ENCODE measurements at places on chromosomes 5 and 9. TPM values are rescaled to one million over a fixed set of nuclear protein-coding genes. Genes with fewer than 3 reads are reported as not detected.

GRCh38 chr5:30099634-30100033 is 1093.9 kb upstream of the CDH6 start:
- no peak for DNase-seq

GRCh38 chr9:122978601-122979000 is 37.8 kb downstream of the RABGAP1 start:
- DNase-seq = no peak

The NRARP gene
- 9.2 TPM for total RNA-seq

The LPAR1 gene
- 34.3 TPM for total RNA-seq

DNA sequence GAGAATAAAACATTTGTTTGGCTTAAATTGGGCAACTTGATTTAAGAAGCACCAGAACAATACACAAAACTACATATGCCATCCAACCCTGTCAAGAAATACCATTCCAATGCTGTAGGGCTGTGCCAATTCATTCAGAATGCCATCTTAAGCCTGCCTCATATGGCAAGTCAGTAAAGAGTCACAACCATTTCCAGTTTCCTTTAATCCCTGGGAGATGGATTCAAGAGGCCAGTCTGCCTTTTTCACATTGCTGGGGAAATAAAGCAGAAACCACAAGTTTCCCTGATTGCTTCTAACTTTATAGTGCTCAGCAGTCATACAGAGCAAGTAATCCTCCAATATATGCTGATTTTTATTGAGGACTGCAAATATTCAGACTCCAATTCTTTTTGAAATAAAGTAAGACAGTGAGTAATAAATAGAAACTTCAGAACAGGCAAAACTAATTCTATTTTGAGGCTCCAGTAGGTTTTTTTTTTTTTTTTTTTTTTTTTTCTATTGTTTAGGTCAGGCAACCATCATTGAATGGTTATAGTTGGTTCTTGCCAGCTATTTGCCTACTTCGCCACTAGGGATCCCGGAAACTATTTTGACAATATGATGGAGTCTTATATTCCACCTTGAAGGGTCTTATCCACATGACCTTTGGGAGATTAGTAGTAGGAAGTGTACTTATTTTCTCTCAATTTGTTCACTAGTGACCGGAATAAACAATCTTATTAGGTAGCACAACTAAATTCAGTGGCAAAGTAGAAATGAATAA is 400.9 kb upstream of the MEF2C start:
- DNase-seq = no peak

DNA sequence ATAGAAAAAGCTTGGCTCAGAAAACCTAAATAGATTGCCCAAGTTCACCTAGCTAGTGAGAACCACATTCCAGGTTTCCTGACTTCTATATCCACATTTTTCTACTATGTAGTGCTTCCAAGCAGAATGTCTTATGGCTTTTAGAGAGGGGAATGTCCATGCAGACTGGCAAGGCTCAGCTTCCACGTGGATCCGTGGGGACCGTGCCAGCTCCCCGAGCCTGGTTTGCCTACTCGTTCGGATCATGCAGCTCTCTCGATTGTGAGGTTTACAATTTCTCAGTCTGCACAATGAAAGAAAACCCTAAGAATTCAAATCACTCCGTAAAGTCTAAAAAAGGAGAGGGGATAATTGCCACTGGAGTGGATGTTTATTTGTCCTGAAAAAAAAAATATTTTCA is 256.5 kb upstream of the NR4A3 start:
- no peak for DNase-seq

GRCh38 chr5:126009566-126009965 is 413.6 kb upstream of the GRAMD2B start:
- DNase-seq = no peak

The COL23A1 gene
- 13.6 TPM for total RNA-seq

GRCh38 chr5:94545870-94546625 is 72.4 kb downstream of the KIAA0825 start:
- no peak for DNase-seq

The BTNL3 gene
- not detected for total RNA-seq

The CTNNAL1 gene
- 28.1 TPM for total RNA-seq

DNA sequence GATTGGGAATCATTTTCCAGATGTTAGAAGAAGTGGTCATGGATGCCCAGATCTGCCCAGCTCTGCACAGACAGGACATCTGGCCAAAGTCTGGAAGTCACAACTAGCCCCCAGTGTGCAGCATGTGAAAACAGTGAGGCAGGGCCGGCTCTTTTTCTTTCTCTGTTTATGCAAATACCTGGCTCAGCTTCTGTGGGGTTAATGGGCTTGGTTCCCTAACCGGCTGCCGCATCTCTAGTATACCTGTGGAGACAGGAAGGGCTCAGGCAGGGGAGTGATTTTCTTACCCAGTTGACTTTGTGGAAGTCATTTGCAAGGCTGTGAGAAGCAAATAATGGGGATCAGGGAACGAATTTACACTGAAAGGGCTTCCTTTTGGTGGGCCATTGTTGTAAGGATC is 254.8 kb upstream of the PANK3 start:
- DNase-seq = no peak

The SPINK6 gene
- total RNA-seq = not detected

The RANBP17 gene
- 60.8 TPM for total RNA-seq

The SV2C gene
- total RNA-seq = 0.18 TPM

DNA sequence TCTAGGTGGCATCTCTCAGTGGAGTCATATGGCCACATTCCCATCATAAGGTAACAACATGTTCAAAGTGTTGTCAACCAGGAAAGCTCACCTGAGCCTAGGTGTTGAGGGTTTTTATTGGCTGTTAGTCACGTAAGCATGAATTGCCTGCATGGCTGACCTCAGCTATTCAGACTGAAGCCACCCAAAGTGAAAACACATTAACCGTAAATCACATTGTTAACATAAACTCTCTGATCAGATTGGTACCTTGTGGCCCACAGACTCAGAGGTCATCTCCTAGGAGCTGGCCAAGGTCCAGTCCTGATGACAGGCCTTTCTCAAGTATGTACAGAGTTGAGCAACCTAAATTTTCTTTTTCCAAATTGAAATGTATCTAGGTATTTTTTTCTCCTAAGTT is 26.7 kb downstream of the SRFBP1 start:
- DNase-seq = no peak

The FBP1 gene
- total RNA-seq = 5.9 TPM

- peak; percentile 81 for DNase-seq
Measured at GRCh38 chr5:172640822-172641358, at the start of gene NEURL1B. Gene NEURL1B, plus strand, starts transcription at chr5:172641263. Its CDS starts 144 bp downstream, at chr5:172641407.

- DNase-seq = no peak
Measured at GRCh38 chr9:32580631-32581300, 7.8 kb upstream of the NDUFB6 start.

Data from mesothelial cell of epicardium (in vitro differentiated cells).